Sigmoid colon (tissue), 7 donors: ENCODE measurements at places on chromosomes 12 and 14.

DNA sequence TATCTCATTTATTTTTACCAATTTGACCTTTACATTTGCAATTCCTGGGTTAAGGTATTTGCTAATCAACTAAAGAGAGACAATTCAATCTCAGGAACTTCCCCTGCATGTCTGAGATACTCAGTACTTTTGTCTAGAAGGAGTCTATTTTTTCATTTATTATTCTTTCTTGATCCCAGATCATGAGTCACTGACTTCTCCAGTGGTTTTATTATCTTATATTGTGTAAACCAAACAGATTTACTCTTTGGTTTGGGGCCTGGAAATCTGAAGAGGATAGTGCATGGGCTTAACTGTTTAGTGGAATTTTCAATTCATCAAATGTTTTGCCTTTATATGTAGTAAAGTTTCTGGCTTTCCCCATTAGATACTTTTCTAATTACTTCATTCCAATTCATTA is 185.4 kb downstream of the ALG10B start:
- no peak for DNase-seq

GRCh38 chr12:53929527-53929926 is 9.1 kb upstream of the HOXC13 start:
- no peak for DNase-seq

DNA sequence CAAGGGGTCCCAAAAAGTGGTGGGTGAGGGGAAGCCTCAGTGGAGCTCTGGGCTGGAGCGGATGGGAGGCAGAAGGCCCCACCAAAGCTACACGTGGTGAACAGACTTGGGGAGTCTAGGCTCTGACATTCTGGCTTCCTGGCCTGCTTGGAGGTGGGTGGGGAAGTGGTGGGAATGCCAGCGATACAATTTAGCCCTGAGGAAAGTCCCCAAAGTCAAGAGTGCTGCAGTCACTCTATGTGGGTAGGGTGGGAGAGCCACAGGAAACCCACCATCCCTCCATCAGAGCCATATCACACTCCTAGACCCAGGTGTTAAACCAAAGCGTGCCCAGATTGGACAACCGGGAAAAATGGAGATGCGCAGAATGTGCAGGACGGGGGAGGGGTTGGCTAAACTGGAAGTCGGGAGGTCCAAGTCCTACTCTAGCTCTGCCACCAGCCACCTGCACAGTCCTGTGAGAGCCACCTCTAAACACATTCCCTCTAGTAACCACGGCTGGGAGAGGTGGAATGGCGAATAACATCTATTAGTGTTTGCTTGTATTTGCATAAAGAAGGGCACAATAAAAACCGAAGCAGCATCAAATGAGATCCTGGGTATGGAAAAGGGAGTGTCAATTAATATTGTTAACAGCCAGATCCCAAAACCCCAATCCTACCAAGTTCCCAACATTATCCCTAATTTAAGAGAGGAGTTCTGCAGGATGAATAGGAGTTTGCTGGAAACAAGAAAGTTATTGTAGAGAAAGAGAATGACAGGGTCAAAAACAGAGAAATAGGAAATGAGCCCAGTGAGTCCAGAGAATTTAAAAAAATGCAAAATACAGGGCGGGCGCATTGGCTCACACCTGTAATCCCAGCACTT is 14.0 kb upstream of the CD9 start:
- DNase-seq: no peak

DNA sequence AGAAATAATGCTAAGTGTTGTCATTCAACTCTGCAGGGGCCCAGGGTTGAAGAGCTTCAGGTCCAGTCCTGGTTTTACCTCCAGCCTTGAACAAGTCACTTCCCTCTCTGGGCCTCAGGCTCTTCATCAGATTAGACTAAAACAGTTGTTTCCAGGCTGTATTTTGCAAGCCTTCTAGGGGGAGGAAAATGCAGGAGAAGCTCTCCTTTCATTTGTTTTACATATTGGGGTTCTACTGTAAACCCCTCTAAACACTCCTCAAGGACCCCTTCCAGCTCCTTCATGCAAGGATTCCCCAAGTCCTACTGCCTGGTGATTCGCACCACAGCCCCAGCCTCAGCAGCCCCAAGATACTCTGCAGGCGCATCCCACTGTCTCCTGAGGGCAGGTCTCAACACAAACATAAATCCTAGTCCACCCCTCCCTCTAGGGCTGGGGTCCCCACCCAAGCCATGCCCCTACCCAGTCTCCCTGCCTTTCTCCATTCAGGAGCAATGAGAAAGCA is 2.7 kb downstream of the SDR9C7 start:
- DNase-seq: no peak

DNA sequence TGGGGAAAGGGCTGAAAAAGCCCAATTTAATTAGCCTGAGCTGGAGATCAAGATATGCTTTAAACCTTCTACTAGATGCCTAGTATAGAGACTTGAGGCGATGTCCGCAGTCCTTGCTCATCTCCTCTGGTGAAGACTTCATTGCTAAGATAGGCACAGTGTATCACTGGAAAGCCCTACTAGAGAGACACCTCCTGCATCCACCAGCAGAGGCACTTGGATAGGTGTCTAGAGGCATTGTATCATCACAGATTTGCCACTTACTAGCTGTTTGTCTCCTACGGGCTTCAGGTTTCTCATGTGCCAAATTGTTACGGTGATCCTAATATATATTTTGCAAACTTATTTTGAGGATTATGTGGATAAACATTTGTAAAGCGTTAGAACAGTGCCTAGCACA is 1048.5 kb downstream of the GALC start:
- DNase-seq: no peak

GRCh38 chr14:72341237-72341636 is 409.0 kb downstream of the RGS6 start:
- DNase-seq: no peak

GRCh38 chr14:46344327-46344937 is 307.1 kb downstream of the RPL10L start:
- DNase-seq: no peak

DNA sequence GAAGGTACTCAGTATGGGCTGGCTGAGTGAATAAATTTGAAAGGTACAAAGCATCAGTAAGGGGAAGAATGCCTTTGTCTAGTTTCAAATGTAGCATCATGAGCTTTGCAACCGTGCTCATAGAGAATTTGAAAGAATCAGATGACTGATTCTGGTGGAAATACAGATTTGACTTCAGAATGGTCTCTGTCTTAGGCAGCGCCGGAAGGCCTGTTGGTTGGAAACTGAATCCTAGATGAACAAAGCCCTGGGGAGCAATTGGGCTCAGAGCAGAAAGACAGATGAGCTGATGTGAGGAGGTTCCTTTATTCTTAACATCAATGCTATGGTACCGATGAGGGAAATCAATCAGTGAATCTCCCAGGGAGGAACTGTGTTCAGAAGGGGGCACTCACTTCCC is 137.3 kb downstream of the SNAPC1 start:
- DNase-seq: no peak

DNA sequence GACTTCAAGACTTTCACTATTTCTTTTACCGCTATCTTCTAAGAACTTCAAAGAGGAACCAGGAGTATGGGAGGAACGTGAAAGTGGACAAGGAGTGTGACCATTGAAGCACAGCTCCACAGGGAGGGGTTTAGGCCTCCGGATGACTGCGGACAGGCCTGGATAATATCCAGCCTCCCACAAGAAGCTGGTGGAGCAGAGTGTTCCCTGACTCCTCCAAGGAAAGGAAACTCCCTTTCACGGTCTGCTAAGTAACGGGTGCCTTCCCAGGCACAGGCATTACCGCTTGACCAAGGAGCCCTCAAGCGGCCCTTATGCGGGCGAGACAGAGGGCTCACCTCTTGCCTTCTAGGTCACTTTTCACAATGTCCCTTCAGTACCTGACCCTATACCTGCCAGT is 267.0 kb downstream of the RPL10L start:
- DNase-seq: no peak

GRCh38 chr12:30006021-30006420 is 222.3 kb upstream of the TMTC1 start:
- DNase-seq: no peak

GRCh38 chr12:124577986-124578385 is 10.6 kb upstream of the NCOR2 start:
- DNase-seq: no peak

DNA sequence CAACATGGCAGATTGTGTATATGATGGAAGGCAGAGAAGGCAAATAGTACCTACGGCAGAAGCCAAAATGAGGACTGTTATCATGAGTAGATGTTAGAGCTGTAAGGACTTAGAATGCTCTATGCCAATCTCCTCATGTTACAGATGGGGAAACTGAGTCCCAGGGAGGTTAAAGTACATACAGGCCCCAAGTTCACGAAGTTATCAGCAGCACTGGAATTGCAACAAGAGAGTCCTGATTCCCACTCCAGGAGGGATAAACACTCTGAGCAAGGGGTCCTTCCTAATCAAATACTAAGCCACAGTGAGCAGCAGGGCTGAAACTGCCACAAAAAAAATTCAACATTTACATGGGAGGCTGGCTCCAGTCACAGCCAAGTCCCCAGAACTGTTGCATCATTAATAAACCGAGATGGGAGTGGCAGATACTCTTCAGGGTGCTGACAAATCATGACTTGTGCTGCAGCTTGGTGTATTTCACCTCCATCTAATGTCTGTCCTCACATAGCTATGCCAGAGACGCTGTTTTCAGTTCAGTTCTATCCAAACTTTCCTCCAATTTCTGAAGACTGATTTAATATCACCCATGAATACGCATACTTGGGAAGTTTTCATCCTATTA is 24.2 kb downstream of the NUAK1 start:
- DNase-seq: no peak

DNA sequence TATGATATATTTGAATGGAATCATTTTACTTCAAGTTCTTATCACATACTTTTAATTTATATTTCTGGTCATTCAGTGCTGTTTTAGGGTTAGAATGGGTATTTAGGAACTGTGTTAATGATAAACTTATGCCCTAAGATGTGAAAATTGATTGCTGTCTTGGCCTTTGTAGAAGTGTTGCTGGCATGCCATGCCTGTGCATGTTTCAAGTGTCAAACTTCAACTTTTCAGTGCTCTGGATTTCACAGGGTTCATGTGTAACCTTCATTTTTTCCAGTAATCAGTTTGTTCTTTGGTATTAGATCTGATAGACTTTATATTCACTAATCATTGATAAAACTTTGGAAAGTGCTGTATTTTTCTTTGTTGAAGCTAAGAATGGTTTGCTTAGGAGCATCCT is 36.6 kb downstream of the YLPM1 start:
- DNase-seq: no peak

GRCh38 chr14:67221248-67221981 is 19.8 kb upstream of the PALS1 start:
- DNase-seq: no peak

DNA sequence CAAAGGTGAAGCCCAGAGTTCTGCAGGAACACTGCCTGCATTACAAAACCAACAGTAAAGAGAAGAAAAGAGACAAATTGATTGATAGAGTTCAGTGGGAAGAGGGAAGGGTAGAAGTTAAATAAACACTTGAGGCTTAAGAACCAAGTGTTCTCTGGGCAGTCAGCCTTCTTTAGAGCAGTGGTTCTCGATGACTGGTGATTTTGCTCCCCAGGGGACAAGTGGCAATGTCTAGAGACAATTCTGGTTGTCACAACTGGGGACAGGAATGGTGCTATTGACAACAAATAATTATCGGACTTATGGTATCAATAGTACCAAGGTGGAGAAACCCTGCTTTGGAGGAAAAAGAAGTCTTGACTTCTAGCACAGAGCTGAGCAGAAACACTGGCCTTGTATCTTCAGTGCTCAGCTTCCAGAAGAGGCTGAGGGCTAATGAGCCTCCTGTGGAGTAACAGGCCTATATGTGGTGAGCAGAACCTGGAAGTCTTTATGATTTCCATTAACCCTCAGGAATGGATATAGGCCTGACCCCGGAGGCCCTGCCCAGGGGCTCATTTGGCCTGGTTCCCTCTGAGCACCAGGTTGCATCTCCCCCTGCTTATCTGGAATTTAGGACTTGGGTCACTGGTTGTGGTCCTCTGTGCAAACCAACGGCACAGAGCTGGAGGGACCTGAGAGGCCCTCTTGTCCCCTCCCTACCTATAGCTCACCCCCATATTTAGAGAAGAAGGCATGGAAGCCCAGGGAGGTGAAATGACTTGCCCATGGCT is 204.6 kb upstream of the PWP1 start:
- no peak for DNase-seq

- DNase-seq: peak; percentile 93
These were observed at the start of gene RAPGEF3 for GRCh38 chr12:47758834-47759690. TSS of gene RAPGEF3 (minus strand) at chr12:47758880. CDS start at chr12:47758556, 324 bp downstream.

- no peak for DNase-seq
These were observed 197.8 kb downstream of the PTPRO start for GRCh38 chr12:15520083-15520482.

- no peak for DNase-seq
These were observed 57.9 kb upstream of the NAV3 start for GRCh38 chr12:77772676-77773298.

DNA sequence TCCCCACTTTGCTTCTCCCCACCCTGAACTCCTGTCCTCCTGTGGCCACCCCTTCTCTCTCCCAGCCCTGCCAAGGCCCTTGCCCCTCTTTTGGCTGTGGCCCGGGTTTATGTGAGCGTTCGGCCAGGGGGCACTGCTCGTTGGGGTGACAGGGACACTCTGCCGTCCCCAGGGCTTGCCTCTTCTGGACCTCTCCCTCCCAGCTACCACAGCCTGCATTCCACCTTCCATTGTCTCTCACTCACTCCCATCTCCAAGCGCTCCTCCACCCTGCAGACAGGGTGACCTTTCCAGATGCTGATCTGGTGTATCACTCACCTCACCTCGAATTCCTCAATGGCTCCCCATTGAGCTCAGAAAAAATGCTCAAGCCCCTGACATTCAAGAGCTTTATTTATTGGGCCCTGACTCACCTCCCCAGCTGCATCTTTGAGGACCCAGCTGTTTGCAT is 1.4 kb downstream of the SERPINA9 start:
- DNase-seq: no peak

GRCh38 chr12:120361506-120362208 is 7.3 kb downstream of the MSI1 start:
- peak; percentile 82 for DNase-seq

DNA sequence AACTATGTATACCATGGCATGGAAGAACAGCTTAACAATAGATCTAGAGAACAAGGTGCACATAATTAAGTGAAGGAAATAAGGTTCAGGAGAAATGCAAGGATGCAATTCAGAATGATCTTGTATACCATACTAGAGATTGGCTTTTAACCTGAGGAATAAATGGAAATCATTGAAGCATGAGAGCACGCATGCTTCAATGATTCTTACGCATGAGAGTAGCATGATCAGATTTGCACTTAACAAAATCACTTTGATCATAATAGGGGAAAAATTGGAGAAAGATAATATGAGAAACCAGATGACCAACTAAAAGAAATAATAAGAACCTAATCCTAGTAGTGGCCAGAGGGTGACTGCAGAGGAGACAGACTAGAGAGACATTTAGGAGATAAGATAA is 133.3 kb upstream of the FSCB start:
- DNase-seq: no peak

GRCh38 chr14:61662437-61663311 is 32.6 kb upstream of the HIF1A start:
- DNase-seq: no peak
